ENCODE measurements at places on chromosomes 5 and 9.

DNA sequence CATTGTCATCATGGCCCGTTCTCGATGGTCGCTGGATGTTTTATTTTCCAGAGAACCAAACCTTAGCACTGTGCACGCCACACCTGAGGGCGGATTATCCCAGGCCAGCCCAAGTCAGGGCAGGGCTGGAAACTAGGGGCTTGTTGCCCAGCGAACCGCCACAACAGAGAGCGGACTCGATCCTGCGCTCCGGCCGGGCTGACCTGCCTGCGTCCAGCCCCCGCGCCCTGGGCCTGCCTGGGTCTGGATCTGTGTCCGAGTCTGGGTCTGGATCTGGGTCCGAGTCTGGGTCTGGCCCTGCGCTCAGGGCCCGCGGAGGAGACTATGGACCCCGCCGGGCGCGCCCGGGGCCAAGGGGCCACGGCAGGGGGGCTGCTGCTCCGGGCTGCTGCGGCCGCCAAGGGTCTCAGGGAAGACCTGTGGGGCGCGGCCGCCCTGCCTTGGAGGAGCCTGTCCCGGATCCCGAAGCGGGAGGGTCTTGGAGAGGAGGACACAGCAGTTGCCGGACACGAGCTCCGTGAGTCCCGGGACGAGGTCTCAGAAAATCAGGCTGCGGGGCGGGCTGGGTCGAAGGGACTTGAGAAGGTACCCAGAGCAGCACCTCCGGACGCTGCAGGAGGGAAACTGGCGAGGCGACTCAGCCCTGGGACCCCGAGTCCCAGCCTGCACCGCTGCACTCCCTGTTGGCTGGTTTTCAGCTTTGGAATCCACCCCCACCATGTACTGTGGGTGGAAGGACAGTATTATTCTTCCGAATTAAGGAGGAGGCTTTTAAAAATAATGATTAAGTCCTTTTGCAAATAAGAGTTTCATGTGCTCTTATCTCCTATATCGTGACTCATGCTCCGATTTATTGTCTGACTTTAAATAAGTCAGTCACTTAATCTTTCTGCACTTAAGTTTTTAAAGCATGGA is at the start of gene ANKDD1B:
Gene ANKDD1B, plus strand, starts transcription at position 143 of the 915 bp plus-strand sequence. Its CDS starts 182 bp downstream, at position 325.
- no peak for DNase-seq

GRCh38 chr5:81212211-81212751 is 20.8 kb upstream of the CKMT2 start:
- no peak for DNase-seq

GRCh38 chr5:111865356-111865755 is 108.4 kb upstream of the NREP start:
- DNase-seq: no peak

- no peak for DNase-seq
Observed at GRCh38 chr5:86748538-86749105, 130.9 kb downstream of the COX7C start.

DNA sequence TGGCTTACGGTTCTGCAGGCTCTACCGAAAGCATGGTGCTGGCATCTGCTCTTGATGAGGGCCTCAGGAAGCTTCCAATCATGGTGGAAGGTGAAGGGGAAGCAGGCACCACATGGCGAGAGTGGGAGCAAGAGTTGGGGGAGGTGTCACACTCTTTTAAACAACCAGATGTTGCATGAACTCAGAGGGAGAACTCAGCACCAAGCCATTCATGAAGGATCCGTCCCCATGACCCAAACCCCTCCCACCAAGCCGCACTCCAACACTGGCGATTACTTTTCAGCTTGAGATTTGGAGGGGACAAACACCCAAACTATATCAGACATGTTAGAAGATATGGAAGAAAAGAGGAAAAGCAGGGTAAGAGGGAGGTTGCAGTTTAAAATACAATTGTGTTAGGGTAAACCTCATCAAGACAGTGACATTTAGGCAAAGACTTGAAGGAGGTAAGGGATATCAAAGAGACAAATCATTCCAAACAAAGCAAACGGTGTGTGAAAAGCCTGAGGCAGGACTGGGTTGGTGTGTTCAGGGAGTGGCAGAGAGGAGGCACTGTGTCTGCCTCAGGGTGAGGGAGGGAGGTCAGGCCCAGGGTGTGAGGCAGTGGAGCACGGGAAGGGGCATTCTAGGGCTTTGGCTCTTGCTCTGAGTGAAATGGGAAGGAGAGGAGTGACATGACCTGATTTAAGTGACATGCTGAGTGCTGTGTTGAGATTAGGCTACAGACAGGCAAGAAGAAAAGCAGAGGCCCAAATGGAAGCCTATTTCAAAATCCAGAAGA is 80.9 kb downstream of the SREK1 start:
- no peak for DNase-seq

GRCh38 chr5:96433066-96433447 is at the start of gene PCSK1:
TSS of gene PCSK1 (minus strand) at chr5:96433248. CDS start at chr5:96433042, 206 bp downstream.
- DNase-seq: no peak

Measured in stimulated activated CD8-positive, alpha-beta memory T cell treated with anti-CD3 and anti-CD28 coated beads, Interleukin-7, amount 100 ng/mL, for 48 hours (primary cell).